CD4-positive, alpha-beta T cell treated with Interleukin-21 for 1 hour (primary cell): ENCODE measurements at places on chromosomes 2 and 18.

DNA sequence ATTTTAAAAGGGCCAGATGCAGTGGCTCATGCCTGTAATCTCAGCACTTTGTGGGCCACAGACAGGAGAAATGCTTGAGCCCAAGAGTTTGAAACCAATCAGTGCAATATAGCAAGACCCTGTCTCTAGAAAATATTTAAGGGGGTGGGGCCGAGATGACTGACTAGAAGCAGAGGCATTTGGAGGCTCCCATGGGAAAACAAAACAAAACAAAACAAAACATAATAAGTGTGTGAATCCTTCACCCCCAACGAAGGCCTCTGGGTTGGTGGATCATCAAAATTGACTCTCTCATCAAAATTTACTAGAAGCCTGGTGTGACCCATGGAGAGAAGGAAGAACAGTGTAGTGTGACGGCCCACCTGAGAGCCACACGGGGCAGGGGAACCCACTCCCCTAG, 560.9 kb downstream of the LRP1B start:
- no peak for DNase-seq

GRCh38 chr2:71455011-71455740, 1.8 kb downstream of the DYSF start:
- DNase-seq = no peak

GRCh38 chr2:225070811-225071210, 28.5 kb upstream of the DOCK10 start:
- DNase-seq = no peak

- no peak for DNase-seq
Measured at GRCh38 chr2:47193607-47194006, 38.5 kb upstream of the STPG4 start.

DNA sequence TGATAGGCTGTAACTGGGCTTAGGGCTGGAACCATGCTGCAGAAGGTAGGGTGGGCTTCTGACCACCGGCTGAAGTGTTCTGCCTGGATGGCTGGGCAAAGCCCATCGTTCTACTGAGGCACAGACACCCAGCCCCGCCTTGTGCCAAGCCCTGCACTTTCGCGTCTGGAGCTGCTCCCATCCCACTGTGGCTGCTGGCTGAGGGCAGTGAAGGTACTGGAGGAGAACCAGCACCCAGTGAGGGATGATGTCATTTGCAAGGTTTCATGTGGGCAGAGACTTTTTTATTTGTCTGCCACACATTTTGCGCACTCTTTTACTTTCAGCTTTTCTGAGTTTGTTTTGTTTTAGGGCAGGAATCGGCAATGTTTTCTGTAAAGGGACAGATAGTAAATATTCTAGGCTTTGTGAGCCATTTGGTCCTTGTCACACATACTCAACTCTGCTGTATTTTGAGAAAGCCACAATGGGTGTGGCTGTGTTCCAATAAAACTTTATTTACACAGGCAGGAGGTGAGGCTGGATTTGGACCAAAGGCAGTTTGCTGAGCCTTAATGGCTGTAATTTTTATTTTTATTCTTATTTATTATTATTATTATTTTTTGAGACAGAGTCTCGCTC, 85.6 kb downstream of the ASB1 start:
- no peak for DNase-seq

GRCh38 chr2:103401621-103402020, 639.8 kb downstream of the TMEM182 start:
- DNase-seq = no peak
